ENCODE measurements at places on chromosomes 6 and 20.

GRCh38 chr6:170263410-170263809 is 27.5 kb downstream of the DLL1 start:
- no peak for DNase-seq

GRCh38 chr20:24646321-24646720 is 176.9 kb downstream of the SYNDIG1 start:
- DNase-seq, result no peak

DNA sequence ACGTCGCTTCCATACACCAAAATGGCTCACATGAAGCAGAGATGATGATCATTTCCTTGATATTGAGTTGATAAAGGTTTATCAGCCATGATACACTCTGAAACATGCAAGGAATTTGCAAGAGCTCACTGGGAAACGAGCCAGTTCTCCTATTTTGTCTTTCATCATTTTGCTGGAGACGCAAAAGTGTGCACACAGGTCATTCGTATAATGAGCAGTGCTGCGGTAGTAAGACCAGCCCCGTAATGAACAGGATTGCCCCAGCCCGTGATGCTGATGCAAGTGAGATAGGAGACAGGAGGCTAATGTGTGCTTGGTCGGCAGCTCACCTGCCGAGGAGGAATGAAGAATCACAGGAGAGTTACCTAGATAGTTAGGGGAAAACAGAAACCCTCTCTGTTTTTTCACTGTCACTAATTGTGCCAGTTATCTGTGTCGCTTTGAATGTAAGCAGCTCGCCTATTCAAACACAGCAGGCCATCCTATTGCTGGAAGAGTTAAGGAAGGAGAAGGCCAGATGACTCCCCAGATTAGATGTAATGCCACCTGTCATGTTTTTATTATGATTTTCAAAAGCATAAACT is 391.8 kb downstream of the SAMD5 start:
- no peak for DNase-seq

GRCh38 chr20:49590163-49591017 is 22.5 kb upstream of the PTGIS start:
- DNase-seq, result no peak

- DNase-seq, result no peak
These were observed 186.5 kb downstream of the PRKN start for GRCh38 chr6:162541019-162541601.

GRCh38 chr6:26033085-26033940 is 53.9 kb upstream of the HFE start:
- no peak for DNase-seq

GRCh38 chr6:21468461-21468860 is 125.1 kb upstream of the SOX4 start:
- no peak for DNase-seq

Measured in chondrocyte (in vitro differentiated cells).